ENCODE measurements at places on chromosomes 6 and 20. TPM values are rescaled to one million over a fixed set of nuclear protein-coding genes. Genes with fewer than 3 reads are reported as not detected.

PPP2R5D gene
- 32.5 TPM for polyA plus RNA-seq

SKIC2 gene
- 21.1 TPM for polyA plus RNA-seq

RSPO4 gene
- not detected for polyA plus RNA-seq

DLK2 gene
- 1.4 TPM for polyA plus RNA-seq

FNDC11 gene
- polyA plus RNA-seq: not detected

TAF11 gene
- polyA plus RNA-seq: 19.4 TPM

TRIM31 gene
- polyA plus RNA-seq: not detected

C20orf141 gene
- not detected for polyA plus RNA-seq

TINAG gene
- polyA plus RNA-seq: not detected

GJA10 gene
- not detected for polyA plus RNA-seq

TREML2 gene
- 1.4 TPM for polyA plus RNA-seq

RCAN2 gene
- polyA plus RNA-seq: 0.82 TPM

GATA5 gene
- not detected for polyA plus RNA-seq

MEP1A gene
- not detected for polyA plus RNA-seq

KCNG1 gene
- not detected for polyA plus RNA-seq

EMILIN3 gene
- not detected for polyA plus RNA-seq

ZNF341 gene
- polyA plus RNA-seq: 2.6 TPM

ADGRF4 gene
- not detected for polyA plus RNA-seq

GGTLC1 gene
- not detected for polyA plus RNA-seq

WASF1 gene
- 0.36 TPM for polyA plus RNA-seq

KIAA1755 gene
- polyA plus RNA-seq: not detected

BCAS1 gene
- 0.91 TPM for polyA plus RNA-seq

GINS1 gene
- polyA plus RNA-seq: 0.74 TPM

DACT2 gene
- not detected for polyA plus RNA-seq

RBM24 gene
- polyA plus RNA-seq: 0.74 TPM

SCRT2 gene
- not detected for polyA plus RNA-seq

OXT gene
- 1.4 TPM for polyA plus RNA-seq

DEFB132 gene
- not detected for polyA plus RNA-seq

KCNK17 gene
- not detected for polyA plus RNA-seq

ANGPT4 gene
- polyA plus RNA-seq: not detected

CNBD2 gene
- polyA plus RNA-seq: 9.5 TPM

GID8 gene
- polyA plus RNA-seq: 19.0 TPM

SNAI1 gene
- 0.60 TPM for polyA plus RNA-seq

CCN6 gene
- polyA plus RNA-seq: 0.15 TPM

DYNLT2 gene
- polyA plus RNA-seq: 0.67 TPM

CRIP3 gene
- polyA plus RNA-seq: not detected

RPS6KA2 gene
- 3.6 TPM for polyA plus RNA-seq

RIMS4 gene
- polyA plus RNA-seq: not detected

MTFR2 gene
- 0.69 TPM for polyA plus RNA-seq

OSER1 gene
- polyA plus RNA-seq: 35.1 TPM

PARD6B gene
- polyA plus RNA-seq: 0.72 TPM

ULBP1 gene
- polyA plus RNA-seq: not detected

SYTL3 gene
- 19.5 TPM for polyA plus RNA-seq

OR2H1 gene
- not detected for polyA plus RNA-seq

CNR1 gene
- not detected for polyA plus RNA-seq

TBX18 gene
- polyA plus RNA-seq: not detected

CFAP61 gene
- polyA plus RNA-seq: not detected

SPAG4 gene
- polyA plus RNA-seq: 1.1 TPM

Data from CD8-positive, alpha-beta memory T cell (primary cell).